Activated CD8-positive, alpha-beta memory T cell treated with anti-CD3 and anti-CD28 coated beads for 48 hours (primary cell): ENCODE measurements at places on chromosomes 3 and 15.

DNA sequence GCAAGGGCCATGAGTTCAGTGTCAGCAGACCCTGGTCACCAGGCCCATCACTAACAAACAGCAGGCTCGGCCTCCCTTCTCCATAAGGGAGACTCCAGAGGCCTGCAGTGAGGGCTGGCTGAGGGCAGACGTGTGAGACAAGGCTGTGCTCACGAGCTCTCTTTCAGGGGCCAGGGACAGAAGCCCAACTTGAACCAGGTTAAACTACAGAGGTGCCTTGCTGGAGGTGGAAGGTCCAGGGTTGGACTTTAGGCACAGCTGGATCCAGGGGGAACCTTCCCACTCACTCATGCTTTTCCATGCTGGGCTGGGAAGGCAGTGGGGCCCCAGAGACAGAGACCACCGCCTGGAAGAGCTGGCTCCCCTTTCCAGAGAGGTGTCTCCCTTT lies 19.0 kb downstream of the CFAP100 start:
- no peak for DNase-seq

GRCh38 chr3:170562080-170562479 lies 23.8 kb downstream of the SLC7A14 start:
- no peak for DNase-seq

DNA sequence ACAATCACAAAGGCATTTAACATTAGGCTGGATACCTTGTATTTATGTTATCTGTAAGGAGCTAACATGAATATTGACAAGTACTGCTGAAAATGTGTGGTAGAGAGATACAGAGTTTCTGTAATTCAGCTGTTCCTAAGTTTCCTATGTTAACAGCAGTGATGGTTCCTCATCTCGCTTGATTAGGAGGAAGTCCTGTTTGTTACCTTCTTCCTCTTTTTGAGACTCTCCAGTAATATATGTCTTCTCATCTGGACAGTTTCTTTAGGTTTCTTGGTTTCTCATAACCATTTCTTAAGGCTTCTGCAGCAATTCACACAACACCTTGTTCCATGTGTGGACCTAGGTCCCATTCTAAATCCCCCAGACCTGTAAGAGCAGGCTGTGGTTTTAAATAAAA lies 11.4 kb upstream of the PEX5L start:
- no peak for DNase-seq

DNA sequence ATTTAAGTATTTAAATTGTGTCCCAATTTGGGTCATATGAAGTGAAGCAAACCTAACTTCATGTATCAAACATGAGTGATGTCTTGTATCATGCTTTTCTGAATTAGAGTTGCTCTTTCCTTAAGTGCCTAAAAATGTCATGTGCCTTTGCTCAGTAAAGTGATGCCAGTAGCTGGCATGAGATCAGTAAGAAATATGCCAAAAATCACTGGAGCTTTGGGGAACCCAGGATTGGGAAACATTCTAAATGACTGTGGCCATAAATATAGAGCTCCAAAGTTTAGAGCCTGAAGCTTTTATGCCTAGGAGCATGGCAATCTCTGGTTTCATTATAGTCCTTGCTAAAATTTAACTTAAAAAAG lies 33.8 kb downstream of the RBMS3 start:
- no peak for DNase-seq

DNA sequence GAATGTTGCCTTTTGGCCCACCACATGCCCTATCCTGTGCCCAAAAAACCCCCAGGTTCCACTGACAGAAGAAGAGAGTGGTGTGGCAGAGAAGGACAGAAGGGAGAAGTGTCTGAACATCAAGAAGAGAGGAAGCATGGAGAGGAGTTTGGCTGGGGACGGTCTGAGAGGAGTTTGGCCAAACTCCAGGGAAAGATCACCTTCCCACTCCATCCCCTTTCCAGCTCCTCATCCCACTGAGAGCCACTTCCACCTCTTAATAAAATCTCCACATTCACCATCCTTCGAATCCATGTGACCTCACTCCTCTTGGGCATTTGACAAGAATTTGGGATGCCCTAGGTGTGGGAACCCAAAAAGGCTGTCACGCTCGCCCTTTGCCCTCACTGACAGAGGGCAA lies 311.6 kb upstream of the GRM7 start:
- no peak for DNase-seq

- no peak for DNase-seq
These were observed 212.4 kb upstream of the TBC1D5 start for GRCh38 chr3:17954801-17955200.

GRCh38 chr3:173711619-173712018 lies 314.1 kb downstream of the NLGN1 start:
- DNase-seq = no peak

GRCh38 chr3:40911928-40912327 lies 287.4 kb upstream of the CTNNB1 start:
- DNase-seq = no peak

DNA sequence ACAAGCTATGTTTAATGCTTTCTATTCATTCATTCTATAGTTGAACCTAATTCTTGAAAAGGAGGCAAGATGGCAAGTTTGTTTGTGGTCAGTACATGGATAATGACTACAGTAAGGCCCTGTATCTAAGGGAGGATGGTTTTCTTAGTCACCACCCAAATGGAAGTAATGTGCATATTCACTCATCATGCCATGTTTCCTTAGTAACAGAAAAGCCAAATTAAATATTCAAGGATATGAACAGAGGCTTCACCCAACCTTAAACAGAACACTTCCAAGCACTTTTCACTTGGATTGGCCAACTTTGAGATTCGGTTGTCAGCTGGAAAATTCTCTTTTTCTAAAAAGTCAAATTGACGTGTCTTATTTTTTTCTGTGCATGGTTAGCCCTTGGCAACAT lies 805.3 kb upstream of the LMCD1 start:
- no peak for DNase-seq

- no peak for DNase-seq
These were observed 2.4 kb downstream of the SCAP start for GRCh38 chr3:47473391-47473790.

DNA sequence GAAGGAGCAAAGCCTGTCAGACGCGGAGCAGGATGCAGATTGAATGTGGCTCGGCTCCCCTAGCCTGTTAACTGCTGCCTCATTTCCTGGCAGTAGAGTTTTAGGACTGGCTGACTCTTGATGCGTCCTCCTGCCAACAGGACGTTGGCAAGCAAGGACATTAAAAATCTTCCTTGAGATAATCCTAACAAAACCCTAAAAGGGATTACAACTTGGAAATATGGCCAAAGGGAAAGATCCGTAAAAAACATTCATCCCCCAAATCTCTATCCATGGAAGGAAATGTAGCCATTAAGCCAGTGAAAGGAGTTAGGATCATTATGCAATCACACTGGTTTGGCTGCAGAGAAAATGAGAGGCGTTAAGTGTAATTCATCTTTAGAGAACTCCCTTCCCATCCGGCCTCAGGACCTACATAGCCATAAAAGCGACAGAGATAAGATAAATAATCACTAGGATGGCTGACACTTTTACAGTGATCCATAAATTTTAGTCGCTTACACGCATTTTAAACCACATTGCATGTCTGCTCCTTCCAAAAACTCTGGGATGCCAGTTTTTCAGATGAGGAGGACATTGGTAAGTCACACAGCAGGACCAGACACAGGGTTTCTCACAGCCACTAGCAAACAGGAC lies 44.5 kb upstream of the C3orf80 start:
- no peak for DNase-seq

GRCh38 chr15:79769069-79769481 lies 127.7 kb downstream of the MTHFS start:
- DNase-seq = no peak

- DNase-seq = no peak
These were observed 63.9 kb downstream of the PGPEP1L start for GRCh38 chr15:98943601-98944151.

- DNase-seq = no peak
These were observed 4.6 kb downstream of the P2RY1 start for GRCh38 chr3:152839511-152839910.

DNA sequence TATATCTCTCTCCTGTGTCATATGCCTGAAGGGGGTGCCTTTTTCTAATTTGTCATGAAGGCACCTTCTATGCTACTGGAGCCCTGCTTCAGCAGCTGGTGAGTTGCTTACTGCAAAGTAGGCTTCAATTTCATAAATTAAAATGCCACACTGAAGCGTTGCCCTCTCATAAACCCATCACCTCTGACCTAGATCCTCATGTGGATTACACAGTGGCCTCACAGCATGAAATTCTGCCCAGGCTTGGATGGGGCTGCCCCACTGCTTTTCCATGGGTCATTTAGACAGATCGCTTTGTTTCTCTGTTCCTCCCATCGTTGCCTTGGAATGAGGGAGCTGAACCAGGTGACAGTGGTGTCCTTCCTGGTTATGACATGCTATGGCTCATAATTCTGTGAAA lies 131.2 kb downstream of the RPL22L1 start:
- DNase-seq = no peak

DNA sequence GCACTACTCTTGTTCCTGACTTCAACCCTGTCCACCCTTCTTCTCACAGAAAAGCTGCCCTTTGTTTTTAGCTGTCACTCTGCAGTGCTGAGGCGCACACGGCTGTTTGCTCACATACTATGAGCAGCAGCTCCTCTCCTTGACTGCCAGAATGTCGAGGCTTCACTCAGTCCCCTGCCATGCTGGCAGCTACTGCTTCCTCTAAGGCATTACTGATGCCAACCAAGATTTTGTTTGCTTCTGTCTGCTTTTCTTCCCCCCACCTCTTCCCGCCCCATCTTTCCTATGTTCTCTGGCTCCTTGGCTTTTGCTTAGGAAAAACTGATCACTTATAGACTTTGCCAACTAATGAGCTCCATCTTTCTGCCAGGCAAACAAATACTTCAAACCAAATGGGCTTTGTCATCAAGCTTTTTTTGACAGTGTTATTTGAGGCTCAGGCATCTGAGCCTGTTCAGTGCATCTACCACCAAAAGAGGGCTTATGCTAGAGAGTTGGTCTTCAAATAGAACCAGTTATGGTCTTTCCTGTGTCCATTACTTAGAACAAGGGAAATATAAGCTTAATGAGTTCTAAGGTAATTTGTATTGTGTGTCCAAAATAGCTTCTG lies 81.0 kb downstream of the FBXL2 start:
- no peak for DNase-seq

- DNase-seq = no peak
These were observed 19.8 kb upstream of the PIGZ start for GRCh38 chr3:196988241-196989029.

GRCh38 chr3:18284716-18285115 lies 140.4 kb downstream of the SATB1 start:
- no peak for DNase-seq
